ENCODE measurements at places on chromosomes 11 and 22.

DNA sequence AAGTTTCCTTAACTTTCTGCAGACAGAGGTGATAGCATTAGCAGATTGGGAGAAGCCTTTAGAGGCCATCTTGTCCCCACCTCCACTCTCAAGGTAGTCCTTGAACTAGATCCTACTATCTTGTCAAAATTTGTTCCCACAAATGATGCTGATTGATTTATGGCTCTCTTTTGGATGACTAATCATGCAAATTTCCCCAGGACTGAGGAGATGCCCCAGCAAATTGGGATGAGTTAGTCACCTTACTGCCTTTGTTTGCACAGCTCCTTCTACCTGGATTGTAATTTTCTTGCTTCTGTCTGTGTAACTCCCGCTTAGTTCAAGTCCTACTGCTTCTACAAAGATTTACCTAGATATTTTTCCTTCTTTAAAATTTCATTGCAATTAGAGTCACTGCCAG lies 391.4 kb upstream of the CADM1 start:
- no peak for DNase-seq

DNA sequence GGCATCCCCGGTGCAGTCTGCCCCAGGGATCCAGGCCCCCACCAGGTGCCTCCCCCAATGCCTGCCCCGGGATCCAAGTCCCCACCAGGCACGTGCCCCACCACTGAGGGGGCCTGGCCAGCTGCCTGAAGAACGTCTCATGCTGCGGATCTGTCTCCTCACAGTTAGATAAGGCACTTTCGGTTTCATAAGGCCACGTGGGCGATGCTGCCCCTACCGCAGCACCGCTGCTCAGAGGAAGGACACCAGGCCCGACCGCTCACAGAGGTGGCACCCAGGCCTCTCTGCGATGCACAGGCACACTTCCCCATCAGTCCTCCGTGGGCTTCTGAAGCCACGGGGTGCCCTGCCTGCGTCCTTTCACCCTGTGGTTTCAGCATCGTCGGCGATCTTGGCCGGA lies 68.1 kb upstream of the BID start:
- peak; percentile 14 for DNase-seq

DNA sequence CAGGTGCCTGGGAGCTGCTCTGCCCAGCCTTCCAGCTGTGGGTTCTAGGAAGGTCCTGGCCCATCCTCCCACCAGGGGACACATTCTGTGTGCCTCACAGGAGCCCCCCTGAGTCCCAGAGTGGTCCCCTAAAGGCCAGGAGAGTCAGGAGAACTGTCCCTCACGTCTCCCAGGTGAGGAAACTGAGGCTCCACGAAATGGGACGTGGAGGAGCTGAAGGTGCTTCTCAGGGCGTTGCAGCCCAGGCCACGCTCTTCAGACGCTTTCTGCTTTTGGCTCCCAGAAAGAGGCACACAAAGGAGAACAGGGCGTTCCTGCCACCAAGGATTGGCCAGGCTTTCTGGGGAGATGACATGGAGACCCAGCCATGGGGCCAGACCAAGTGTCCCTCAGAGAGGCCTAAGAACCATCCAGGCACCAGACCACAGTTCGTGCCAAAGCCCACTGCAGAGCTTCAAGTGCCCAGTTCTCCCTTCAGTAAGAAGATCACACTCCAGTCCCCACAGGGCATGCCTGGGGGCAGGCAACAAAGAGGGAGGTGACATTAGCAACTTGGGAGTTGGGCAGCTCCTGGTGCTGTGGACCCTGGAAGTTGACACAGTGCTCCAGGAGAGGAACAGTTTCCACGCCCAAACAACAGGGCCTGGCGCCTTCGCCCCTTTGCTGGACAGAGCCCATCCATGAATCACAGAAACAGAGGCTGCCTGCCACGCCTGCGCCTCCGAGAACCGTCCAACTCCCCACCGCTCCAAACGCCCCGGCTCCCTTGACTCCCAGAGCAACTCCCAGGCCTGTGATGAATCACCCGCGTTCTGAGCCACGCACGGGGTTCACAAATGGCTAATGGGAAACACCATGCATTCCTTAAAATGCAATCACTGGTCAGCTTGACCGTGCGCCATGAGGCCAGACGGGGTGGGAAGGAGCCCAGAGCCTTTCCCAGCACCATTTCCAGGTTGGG lies 589.2 kb downstream of the BRD1 start:
- no peak for DNase-seq

- DNase-seq = no peak
Observed at GRCh38 chr11:67197606-67198005, 68.7 kb upstream of the GRK2 start.

DNA sequence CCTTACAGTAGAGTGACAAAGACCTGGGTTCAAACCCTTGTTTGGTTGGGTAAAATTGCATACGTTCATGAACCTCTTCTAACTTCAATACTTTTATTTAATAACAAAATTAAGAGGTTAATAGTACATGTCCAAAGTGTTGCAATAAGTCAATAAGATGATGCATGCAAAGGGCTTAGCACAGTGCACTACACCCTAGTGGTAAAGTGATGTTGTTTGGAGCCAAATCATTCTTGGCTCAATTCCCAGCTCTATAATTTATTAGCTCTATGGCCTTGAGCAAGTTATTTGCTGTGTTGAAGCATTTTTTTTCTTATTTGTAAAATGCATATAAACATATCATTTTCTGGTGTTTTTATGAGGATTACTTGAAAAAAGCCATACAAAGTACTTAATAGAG lies 945.3 kb downstream of the LRRC4C start:
- DNase-seq = no peak

GRCh38 chr22:45284705-45285262 lies at the start of gene UPK3A:
UPK3A (plus strand) TSS chr22:45284949; CDS start chr22:45285014, 65 bp downstream.
- DNase-seq = peak; percentile 56

DNA sequence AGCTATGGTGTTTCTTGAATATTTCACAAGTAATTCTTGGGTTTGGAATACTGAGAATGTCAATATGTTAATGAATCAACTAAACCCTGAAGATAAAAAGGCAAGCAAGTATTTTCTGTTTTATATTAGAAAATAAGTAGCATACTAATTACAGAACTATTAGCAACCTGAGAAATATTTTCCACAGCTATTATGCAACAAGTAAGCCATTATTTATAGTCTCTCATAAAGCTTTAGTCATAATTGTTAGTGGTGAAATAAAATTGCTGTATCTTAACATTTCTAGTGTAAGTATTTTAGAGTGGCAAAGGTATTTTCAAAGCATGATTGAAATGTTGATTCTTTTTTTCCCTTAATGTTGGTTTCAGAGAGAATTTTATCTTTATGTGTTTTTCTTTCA lies 53.3 kb downstream of the FAR1 start:
- no peak for DNase-seq

DNA sequence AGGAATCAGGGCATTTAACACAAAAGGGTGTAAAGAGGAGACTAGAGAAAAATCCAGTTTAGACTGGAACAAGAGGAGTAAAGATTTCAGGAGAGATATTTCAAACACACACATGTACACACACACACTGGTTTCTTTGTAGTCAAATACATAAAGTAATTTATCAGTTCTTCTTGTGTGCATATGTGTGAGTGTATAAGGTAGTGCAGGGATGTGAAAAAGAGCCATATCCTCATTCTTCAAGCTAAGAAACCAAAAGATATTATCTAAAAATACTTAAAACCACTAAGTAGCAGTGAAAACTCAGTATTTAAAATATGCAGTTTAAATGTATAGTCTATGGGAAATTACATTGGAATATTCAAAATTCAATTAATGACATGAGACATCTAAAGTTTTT lies 52.5 kb upstream of the CARD18 start:
- no peak for DNase-seq

DNA sequence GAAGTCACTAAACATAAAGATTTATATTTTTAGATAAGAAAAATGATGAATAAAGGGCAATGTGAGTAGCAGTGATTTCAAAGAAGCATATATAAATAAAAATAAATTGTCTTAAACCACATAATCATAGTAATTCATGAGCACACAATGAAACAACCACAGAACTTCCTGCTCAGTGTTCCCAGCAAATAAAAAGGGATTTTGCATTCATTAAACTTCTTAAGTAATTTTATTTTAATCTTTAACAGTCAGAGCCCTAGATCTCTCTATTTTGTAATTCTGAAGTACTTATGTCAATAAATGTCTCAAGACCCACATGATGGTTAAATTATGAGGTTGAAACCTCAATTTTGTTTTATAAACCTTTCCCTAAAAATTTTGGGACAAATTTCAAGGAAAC lies 14.5 kb upstream of the MMP20 start:
- DNase-seq = no peak

GRCh38 chr11:120173807-120174206 lies 35.9 kb upstream of the TRIM29 start:
- DNase-seq = no peak

DNA sequence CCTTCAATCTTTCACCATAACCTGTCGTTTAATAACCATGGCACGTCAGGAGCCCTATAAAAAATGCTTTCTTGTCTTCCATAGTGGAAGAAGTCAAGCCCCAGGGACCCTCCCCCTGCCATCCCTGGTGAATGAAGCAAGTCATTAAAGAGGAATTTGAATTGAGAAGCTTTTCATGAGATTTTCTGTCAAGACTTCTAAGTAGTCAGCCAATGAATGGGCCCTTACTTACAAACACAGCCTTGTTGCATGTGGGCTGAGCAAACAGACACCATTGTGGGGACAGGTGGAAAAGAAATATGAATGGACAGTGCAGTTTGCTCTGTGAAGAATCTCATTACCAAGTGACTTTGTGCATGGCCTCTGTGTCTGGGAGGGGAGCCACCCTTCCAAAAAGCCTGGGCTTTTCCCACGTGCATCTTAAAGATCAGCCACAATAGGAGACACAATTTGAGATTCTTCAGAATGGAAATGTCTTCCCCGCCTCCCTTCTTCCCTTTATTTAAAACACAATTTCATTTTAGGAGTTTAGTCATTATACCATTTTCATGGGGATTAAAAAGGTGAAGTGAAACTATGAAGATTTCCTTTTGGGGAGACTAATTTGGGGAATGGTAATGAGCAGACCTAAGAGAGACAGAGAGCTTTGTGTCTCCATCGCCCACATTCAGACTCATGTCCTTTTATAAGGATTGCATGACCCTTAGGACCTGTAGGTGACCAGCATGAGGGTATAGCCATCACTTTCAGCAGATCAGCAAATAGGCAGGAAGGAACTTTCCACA lies 152.0 kb downstream of the LRRC4C start:
- no peak for DNase-seq

DNA sequence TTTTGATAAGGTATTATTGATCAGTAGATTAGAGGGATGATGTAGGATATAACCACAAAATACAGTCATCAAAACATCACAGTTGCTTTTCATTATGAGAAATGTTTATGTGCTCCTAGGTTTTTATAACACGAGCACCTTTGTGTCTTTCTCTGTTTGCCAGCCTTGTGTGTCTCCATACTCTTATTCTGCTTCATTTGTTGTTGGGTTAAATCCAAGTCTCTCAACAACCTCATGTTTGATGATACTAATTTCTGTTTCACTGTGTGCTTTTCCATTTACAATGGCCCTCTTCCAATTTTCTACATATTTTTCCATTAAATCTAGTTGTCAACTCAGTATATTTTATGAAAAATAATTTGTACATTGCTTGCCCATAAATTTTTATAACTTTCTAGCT lies 107.7 kb upstream of the POU2AF2 start:
- DNase-seq = no peak

GRCh38 chr11:107598225-107599139 lies 7.5 kb downstream of the ELMOD1 start:
- no peak for DNase-seq

GRCh38 chr11:60942970-60943565 lies 8.9 kb downstream of the SLC15A3 start:
- DNase-seq = no peak

DNA sequence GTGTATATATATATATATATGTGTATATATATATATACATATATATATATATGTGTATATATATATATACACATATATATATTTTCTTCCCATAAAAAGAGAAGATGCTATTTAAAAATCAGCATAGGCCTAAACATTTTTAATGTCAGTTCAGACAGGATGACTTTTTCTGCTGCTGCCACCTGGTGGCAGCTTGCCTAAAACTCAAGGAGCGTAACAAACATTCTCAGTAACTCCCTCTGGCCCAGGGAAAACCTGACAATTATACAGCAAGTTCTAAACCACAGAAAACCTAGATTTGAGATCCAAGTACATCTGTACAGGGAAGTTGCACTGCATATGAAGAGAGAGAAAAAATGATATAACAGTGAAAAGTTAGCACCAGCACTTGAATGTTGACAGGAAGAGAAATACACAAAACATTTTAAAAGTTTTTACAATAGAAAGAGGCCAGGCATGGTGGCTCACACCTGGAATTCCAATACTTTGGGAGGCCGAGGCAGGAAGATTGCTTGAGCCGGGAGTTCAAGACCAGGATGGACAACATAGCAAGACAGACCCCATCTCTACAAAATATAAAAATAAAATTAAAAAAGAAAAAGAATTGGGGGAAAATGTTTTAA lies 16.6 kb downstream of the OR8A1 start:
- DNase-seq = peak; percentile 28

- DNase-seq = no peak
Observed at GRCh38 chr11:86106916-86107315, 38.0 kb upstream of the PICALM start.

DNA sequence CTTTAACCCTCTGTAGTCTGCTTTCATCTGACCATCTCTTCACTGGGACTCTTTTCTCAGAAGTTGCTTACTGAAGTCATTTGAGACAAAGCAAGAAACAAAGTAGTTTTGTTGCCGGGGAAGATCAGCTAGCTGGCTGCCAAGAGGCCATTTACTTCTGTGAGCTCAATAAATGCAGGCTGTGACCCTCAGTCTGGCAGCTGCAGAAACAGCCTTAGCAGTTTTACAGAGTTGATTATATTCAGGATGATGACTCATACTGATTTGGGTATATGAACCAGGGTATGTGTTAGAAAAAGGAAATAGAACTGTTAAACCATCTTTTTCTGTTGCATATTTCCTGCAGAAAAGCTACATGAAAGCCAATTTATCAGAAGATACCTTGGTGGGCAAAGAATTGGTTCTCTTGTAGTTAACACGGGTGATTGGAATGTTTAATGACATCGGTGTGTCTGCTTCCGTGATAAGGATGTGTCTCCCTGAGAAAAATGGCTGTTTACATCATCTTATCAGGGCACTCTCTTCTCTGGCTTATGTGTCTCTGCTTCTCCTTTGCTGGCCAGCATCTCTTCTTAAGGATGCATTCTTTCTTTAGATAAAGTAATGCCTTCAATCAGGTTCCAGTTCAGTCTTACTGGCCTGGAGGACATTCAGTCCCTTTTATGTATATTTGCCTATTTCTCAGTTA lies 18.5 kb downstream of the FIBIN start:
- DNase-seq = no peak

GRCh38 chr11:106152824-106153223 lies 75.4 kb downstream of the AASDHPPT start:
- DNase-seq = no peak
